ENCODE measurements at places on chromosomes 12 and 14. TPM values are rescaled to one million over a fixed set of nuclear protein-coding genes. Genes with fewer than 3 reads are reported as not detected.

GRCh38 chr14:96139169-96139568, 65.5 kb upstream of the BDKRB2 start:
- H3K27ac ChIP-seq: no peak overlapping the region
- no peaks in the 10 kb centered on the region for H3K36me3 ChIP-seq
- H3K4me1 ChIP-seq: no peaks in the 10 kb centered on the region
- H3K4me3 ChIP-seq: no peak overlapping the region
- H3K27me3 ChIP-seq: no peaks in the 10 kb centered on the region
- DNase-seq: no peak

GRCh38 chr12:121205491-121205890, 4.4 kb upstream of the P2RX4 start:
- H3K4me1 ChIP-seq: no peaks in the 10 kb centered on the region
- no peak overlapping the region for H3K27ac ChIP-seq
- no peaks in the 10 kb centered on the region for H3K36me3 ChIP-seq
- no peak overlapping the region for H3K4me3 ChIP-seq

DNA sequence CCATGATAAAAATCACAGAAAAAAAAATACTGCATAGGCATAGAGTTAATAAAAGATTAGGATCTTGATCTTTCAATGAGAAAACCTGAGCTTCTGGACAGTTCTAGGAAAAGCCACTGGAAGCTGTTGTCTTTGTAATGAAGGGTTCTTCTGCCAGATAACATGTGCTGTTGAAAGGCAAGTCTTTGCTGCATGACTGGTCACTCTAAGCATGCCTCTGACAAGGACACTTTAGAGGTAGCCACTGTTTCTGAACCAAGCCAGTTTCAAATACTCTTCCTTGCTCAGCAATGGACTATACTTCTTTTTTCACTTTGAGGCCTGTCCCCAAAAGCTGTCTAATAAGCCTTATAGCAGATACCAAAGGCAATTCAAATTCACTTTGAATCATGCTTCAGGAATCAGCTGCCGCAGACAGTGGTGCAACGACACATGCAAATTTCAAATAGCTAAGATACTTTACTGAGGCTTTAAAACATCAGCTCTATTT, 70.2 kb downstream of the BTG1 start:
- H3K27me3 ChIP-seq: no peaks in the 10 kb centered on the region
- no peaks in the 10 kb centered on the region for H3K36me3 ChIP-seq
- peaks cover 57% of the 10 kb centered on the region for H3K4me1 ChIP-seq
- DNase-seq: peak; percentile 67

GRCh38 chr14:36167431-36167830, 9.1 kb downstream of the PTCSC3 start:
- no peaks in the 10 kb centered on the region for H3K27me3 ChIP-seq
- no peak for DNase-seq
- H3K4me3 ChIP-seq: no peak overlapping the region
- H3K4me1 ChIP-seq: no peaks in the 10 kb centered on the region

- H3K27ac ChIP-seq: peak overlapping the region; percentile 15
- no peaks in the 10 kb centered on the region for H3K27me3 ChIP-seq
- no peak for DNase-seq
- no peaks in the 10 kb centered on the region for H3K36me3 ChIP-seq
Measured at GRCh38 chr12:65962036-65962430, 137.8 kb downstream of the HMGA2 start.

Gene SERPINA5
- not detected for total RNA-seq

Gene STON2
- total RNA-seq: 1.4 TPM

DNA sequence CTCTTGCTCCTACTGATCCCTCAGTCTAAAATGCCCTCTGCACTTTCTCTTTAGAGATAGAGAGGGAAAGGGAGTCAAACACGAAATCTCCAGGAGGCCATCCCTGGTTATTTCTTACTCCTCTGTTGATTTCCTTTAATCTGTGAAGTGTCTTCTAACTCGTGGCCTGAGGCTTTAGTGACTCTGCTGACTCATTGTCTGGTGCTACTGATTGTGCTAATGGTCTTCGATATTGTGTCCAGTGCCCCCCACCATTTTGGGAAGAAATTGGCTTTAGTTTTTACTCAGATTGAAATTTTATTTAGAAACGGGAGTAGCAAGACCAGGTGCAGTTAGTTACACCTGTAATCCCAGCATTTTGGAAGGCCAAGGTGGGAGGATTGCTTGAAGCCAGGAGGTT, 839 bp downstream of the CLEC9A start:
- no peaks in the 10 kb centered on the region for H3K36me3 ChIP-seq
- no peaks in the 10 kb centered on the region for H3K27me3 ChIP-seq
- no peak overlapping the region for H3K4me3 ChIP-seq

Gene SYNDIG1L
- 0.39 TPM for total RNA-seq

DNA sequence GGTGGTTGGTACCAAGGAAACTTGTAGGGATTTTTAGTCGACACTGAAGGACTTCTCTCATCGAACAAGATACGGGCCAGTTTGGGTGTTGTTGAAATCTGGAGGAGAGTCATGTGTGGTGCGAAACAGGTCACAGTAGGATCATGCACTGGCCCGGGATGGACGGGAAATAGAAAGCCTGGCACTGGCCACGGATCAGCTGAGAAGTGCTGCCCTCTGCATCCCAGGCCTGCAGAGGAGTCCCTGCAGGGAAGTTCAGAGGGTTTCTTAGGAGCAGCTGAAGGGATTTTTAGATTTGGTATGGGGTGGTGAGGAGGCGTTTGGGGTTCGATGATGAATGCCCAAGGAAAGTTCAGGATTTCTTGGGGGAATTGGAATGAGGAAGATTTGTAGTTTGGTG, 63.1 kb downstream of the TSPAN9 start:
- DNase-seq: no peak
- H3K27me3 ChIP-seq: no peaks in the 10 kb centered on the region
- no peak overlapping the region for H3K27ac ChIP-seq
- H3K4me3 ChIP-seq: no peak overlapping the region
- peaks cover 22% of the 10 kb centered on the region for H3K4me1 ChIP-seq

- no peaks in the 10 kb centered on the region for H3K36me3 ChIP-seq
- no peak for DNase-seq
- H3K4me3 ChIP-seq: no peak overlapping the region
- no peaks in the 10 kb centered on the region for H3K4me1 ChIP-seq
- H3K27ac ChIP-seq: no peak overlapping the region
Measured at GRCh38 chr14:92502541-92503286, 10.9 kb upstream of the RIN3 start.

Gene CPNE6
- 0.12 TPM for total RNA-seq

Gene NEUROD4
- total RNA-seq: not detected

DNA sequence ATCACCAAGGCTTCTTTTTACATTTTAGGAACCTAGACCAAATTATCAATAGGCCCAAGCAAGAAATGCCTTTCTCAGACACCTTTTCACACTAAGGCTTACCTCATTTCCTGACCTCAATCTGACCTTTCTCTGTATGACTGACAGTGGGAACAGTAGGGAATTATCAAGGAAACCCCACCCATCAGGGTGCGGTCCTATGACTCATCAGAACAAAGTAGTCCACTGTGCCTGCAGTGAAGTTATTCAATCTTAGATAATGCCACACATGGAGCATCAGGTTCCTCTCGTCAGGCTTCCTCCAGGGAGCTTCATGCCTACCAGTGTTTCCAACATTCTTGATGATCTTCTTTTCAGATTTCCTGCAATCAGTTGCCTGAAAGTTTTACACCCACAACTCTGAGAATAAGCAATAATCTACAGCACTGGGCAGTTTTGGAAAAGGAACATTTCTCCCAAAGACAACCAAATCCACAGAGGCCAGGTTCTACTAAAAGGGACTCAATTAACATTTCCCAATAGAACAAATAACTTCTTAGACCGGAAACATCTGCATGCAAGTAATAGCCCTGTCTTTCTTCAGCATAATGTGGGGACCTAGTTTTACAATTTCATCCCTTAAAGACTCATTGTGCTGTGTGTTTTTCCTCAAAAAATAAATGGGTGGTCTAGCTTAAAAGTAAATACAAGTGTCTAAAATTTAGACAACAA, 35.9 kb upstream of the TMTC2 start:
- H3K36me3 ChIP-seq: no peaks in the 10 kb centered on the region
- no peaks in the 10 kb centered on the region for H3K4me1 ChIP-seq
- H3K4me3 ChIP-seq: no peak overlapping the region
- DNase-seq: no peak
- H3K27ac ChIP-seq: no peak overlapping the region

DNA sequence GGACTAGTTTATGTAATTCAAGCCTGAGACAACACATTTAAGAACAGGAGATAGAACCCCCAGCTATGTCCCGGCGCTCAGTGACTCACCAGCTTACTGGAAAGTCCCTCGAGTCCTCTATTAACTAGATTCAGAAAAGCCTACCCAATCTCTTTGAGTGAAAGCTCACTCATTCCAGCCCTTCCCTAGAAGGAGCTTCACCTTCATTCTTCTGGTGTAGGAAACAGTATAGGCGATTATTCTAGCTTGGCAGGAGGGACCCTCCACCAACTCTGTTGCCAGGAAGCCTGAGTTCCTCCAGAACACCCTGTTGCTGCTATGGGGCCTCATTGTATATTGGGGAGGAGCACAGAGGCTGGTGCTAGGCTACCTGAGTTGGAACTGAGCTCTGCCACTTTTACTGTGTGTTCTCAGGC, 57.2 kb upstream of the AEBP2 start:
- H3K27ac ChIP-seq: no peak overlapping the region
- no peaks in the 10 kb centered on the region for H3K27me3 ChIP-seq
- DNase-seq: peak; percentile 84
- no peaks in the 10 kb centered on the region for H3K4me1 ChIP-seq
- peaks cover 11% of the 10 kb centered on the region for H3K36me3 ChIP-seq
- H3K4me3 ChIP-seq: no peak overlapping the region

- no peaks in the 10 kb centered on the region for H3K27me3 ChIP-seq
- H3K4me3 ChIP-seq: no peak overlapping the region
- peak; percentile 45 for DNase-seq
- peaks cover 13% of the 10 kb centered on the region for H3K36me3 ChIP-seq
- peak overlapping the region; percentile 9 for H3K27ac ChIP-seq
Measured at GRCh38 chr12:94304566-94305061, 155.1 kb downstream of the CEP83 start.

- H3K36me3 ChIP-seq: no peaks in the 10 kb centered on the region
- DNase-seq: no peak
- peaks cover 21% of the 10 kb centered on the region for H3K4me1 ChIP-seq
- H3K4me3 ChIP-seq: no peak overlapping the region
- H3K27me3 ChIP-seq: no peaks in the 10 kb centered on the region
- H3K27ac ChIP-seq: peak overlapping the region; percentile 26
Measured at GRCh38 chr12:70271025-70271424, 27.8 kb downstream of the CNOT2 start.

GRCh38 chr12:73362666-73363065, 1090.5 kb downstream of the TRHDE start:
- no peaks in the 10 kb centered on the region for H3K27me3 ChIP-seq
- no peaks in the 10 kb centered on the region for H3K36me3 ChIP-seq
- no peak overlapping the region for H3K27ac ChIP-seq
- no peak for DNase-seq
- no peak overlapping the region for H3K4me3 ChIP-seq

Gene AQP2
- not detected for total RNA-seq

- H3K27ac ChIP-seq: no peak overlapping the region
- H3K36me3 ChIP-seq: no peaks in the 10 kb centered on the region
- no peaks in the 10 kb centered on the region for H3K27me3 ChIP-seq
- no peaks in the 10 kb centered on the region for H3K4me1 ChIP-seq
- no peak for DNase-seq
Measured at GRCh38 chr14:22414876-22415604, 174.0 kb downstream of the DAD1 start.

DNA sequence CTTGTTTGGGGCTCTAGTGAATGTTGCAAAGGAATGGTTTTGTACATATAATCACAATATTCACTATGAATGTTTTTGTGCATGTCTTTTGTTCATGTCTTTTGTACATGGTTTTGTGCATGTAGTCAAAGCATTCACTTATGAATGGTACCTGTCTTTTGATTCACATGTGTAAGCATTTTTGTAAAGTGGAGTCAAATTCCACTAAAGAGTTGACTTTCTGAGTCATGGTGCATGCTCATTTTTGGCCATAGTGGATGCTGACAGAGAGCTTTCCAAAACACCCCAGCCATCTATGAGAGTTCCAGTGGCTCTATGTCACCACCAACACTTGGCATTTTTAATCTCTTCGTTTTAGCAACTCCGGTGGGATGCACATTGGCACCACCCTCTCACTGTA, 1185.9 kb upstream of the TMEM132C start:
- H3K4me3 ChIP-seq: no peak overlapping the region
- no peak overlapping the region for H3K27ac ChIP-seq
- peaks cover 4% of the 10 kb centered on the region for H3K4me1 ChIP-seq
- no peaks in the 10 kb centered on the region for H3K27me3 ChIP-seq

Gene LTBR
- total RNA-seq: 2.2 TPM

- no peaks in the 10 kb centered on the region for H3K36me3 ChIP-seq
- no peak overlapping the region for H3K27ac ChIP-seq
- H3K4me1 ChIP-seq: peaks cover 20% of the 10 kb centered on the region
- H3K27me3 ChIP-seq: no peaks in the 10 kb centered on the region
Measured at GRCh38 chr12:30440826-30441602, 254.7 kb downstream of the IPO8 start.

Gene TULP3
- 20.1 TPM for total RNA-seq

Gene LGR5
- total RNA-seq: 0.25 TPM

DNA sequence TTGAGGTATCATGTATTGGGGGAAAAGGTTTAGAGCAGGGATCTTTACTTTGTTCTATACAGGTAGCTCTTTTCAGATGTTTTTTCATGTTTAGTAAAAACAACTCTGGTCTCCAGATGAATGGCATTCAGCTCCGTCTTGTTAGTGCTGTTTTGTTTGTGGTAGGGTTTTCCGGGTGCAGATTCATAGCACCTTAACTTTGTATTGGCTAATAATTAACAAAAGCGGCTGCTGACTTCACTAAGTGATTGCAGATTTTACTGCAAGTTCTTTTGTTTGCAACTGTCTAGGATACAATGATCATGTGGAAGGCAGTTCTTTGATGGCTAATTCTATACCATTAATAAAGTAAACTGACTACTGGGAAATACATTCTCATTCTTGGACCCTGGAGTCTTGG, 32.2 kb upstream of the BHLHE41 start:
- H3K4me1 ChIP-seq: peaks cover 6% of the 10 kb centered on the region
- H3K36me3 ChIP-seq: no peaks in the 10 kb centered on the region
- no peak overlapping the region for H3K27ac ChIP-seq
- no peak overlapping the region for H3K4me3 ChIP-seq

Gene PSMB5
- total RNA-seq: 255 TPM

DNA sequence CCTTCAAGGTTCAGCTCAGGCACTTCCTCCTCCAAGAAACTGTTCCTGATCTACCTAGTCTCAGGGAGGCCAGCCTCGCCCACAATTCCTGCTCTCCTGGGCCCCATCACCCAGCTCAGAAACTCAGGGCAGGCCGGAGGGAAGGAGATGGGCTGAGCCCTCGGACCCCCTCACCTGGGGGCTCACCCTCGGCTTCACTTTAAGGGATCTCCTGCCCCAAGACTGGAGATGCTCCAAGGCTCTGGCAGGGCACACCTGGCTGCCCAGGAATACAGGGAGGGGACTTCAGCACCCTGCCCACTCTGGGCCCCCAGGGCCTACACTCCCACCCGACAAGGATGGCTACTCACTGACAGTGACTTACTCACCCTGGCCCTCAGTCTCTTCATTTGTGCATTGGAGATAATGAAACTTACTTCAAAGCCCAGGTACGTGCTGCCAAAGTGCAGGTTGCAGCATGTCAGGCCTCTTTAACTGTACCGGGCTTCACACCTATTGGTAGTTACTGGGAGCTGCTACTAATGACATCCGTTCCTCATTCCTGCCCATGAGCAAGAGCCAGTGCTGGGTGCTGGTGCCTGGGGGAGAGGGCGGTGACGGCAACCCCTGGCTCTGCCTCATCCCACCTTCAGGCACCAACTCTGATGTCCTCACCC, 21.0 kb upstream of the PPP1R13B start:
- no peak overlapping the region for H3K4me3 ChIP-seq
- H3K4me1 ChIP-seq: peaks cover 15% of the 10 kb centered on the region
- no peaks in the 10 kb centered on the region for H3K36me3 ChIP-seq
- peak overlapping the region; percentile 71 for H3K27ac ChIP-seq
- H3K27me3 ChIP-seq: no peaks in the 10 kb centered on the region
